ENCODE measurements at places on chromosomes 4 and X. TPM values are rescaled to one million over a fixed set of nuclear protein-coding genes. Genes with fewer than 3 reads are reported as not detected.

CCDC110 gene
- total RNA-seq, result 2.3 TPM

CTSO gene
- 27.4 TPM for total RNA-seq

DCLK2 gene
- 9.6 TPM for total RNA-seq

CXCL3 gene
- not detected for total RNA-seq

HSFX2 gene
- not detected for total RNA-seq

CLGN gene
- 1.1 TPM for total RNA-seq

HPGD gene
- total RNA-seq, result 527 TPM

TMPRSS11A gene
- not detected for total RNA-seq

DOK7 gene
- 4.5 TPM for total RNA-seq

IL13RA2 gene
- 0.83 TPM for total RNA-seq

DMRTC1B gene
- total RNA-seq, result 1.1 TPM

VCX2 gene
- not detected for total RNA-seq

MAP9 gene
- total RNA-seq, result 12.3 TPM

KCNIP4 gene
- 1.7 TPM for total RNA-seq

DNA sequence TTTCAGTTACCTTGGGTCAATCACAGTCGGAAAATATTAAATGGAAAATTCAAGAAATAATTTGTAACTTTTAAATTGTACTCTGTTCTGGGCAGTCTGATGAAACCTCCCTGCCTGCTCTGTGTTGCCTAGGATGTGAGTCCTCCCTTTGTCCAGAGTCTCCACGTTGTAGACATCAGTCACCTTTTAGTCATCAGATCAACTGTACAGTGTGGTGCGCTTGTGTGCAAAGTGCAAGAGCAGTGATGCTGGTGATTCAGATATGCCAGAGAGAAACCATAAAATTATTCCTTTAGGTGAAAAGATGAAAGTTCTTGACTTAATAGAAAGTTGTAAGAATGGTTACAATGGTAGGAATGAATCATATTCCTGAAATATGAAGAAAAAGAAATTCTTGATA, 1.4 kb downstream of the SPATA4 start:
- no peak for DNase-seq

DNA sequence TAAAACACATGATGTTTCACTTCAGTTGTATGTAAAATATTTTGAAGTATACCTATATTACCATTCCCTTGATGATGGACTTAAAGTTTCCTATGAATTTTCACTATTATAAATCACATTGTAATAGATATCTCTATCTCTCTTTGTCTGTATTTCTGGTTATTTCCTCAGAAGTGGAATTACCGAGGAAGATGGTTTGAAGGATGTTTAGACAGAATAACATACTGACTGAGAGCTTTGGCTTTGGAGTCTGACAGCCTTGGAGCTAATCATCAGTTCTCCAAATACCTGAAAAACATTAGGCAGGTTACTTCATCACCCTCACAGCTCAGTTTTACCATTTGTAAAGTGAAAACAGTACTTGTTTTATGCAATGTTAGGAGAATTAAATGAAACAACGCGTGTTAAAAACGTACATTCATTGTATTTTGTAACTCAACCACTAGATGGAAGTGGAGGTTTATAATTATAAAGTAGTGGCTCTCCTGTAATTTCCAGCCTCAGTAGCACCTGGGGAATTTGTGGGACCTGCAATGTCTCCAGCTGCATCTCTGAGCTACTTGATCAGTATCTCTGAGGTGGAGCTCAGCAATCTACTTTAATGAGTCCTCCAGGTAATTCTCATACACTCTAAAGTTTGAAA, 14.3 kb downstream of the JCHAIN start:
- no peak for DNase-seq

DNA sequence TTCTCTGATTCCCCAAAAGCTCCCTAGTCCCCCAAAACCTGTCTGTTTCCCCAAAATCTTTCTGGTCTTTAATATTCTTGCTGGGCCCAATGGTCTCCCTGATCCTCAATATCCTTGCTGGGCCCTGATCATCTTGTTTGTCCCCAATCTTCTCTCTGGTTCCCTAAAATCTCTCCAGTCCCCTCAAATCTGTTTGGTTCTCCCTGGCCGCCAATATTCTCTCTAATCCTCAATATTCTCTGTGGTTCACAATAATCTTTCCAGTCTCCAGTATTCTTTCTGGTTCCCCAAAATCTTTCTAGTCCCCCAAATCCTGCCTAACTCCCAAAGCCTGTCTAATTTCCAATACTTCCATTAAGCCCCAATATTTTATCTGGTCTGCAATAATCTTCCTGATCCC, 18.5 kb downstream of the P2RY8 start:
- no peak for DNase-seq

DNA sequence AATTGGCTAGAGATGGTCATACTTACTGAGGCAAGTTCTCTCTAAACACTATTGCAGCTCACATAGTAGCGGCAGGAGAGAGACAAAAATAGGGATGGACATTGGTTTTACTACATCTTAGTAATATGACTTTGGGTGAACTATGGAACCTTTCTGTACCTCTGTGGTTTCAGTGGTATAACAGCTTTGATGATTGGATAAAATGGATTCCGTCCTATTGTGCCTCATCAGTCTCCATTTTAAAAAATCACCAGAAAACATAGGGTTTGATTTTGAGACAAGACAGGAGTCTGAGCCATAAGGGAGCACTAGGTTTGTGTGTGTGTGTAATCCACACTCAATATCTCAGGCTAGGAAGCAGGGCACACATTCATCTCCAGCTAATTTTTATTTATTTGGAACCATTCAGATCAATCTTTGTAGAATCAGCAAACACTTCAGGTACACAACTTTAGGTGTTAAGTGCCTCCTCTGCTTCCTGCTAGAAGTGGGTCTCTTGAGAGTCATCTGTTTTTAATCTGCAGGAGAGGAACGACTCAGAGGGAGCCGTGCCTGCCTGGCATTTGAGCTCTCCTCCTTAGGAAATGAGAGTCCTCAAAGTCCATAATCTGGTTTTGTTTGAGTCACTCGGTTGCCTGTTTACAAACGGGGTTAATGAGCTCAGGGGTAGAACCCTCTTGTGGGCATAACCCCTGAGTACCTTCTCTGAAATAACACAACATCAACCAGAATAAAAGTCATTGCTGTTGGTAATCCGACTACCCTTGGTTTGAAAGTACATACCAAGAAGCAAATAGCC, 238.5 kb upstream of the BOD1L1 start:
- DNase-seq, result no peak

DNA sequence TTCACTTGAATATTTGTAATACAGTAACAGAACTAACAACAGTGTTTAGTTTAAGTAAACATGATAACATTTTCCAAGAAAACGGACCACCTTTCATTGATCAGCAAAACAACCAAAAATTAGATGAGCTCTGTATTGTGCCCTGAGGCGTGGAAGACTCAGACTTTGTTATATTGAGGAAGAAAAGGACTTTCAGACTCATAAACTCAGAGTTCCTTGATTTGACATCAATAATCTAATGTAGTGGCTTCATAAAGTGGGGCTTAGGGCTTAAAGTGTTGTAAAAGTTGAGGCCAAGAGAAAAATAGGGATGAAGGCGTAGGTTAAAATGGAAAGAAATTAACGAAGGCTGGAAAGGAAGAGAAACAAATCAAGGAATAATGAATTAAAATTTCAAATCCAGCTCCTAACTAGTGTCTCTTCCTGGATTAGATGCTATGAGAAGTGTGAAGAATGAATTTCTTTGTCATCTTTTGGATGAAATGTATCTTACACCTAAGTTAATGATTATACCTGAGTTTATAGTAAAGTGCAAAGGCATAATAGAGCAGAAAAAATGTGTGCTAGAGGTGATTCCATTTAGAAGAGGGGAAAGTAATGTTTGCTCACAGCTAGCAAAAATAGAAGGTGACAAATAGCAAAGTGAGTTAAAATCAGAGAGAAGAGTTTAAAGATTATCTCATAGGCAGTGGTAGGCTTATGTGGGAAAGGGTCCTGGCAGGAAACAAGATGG, 19.8 kb upstream of the GLRA2 start:
- DNase-seq, result no peak

DNA sequence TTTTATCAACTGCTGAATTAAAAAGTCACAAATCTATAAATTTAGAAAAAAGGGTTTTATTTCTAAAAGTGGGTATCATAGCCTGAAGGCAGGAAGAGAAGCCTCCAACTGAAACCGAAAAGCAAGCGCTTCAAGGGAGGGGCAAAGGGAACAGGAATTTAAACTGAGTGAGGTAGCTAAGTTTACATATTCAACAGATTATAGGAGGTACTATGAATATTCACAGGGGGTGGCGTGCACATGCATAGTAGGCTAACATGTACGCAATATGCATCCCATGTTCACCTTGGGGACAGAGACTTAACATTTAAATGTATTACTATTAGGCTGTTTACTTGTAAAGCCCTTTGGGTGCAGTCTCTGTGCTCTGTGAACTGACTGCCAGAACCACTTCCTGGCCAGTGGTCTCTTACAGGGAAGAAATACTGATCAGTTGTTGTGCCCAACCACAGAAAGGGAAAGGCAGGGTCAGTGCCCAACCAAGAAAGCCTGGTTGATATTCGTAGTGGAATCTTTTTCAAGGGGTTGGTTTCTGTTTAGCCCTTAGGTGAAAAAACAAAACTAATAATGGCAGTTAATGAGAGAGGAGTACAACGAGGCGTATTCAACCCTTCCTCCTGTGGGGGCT, 168.7 kb upstream of the GALNTL6 start:
- DNase-seq, result no peak

GRCh38 chrX:112913807-112914206, 73.2 kb upstream of the AMOT start:
- DNase-seq, result no peak

- DNase-seq, result no peak
Observed at GRCh38 chr4:72665171-72665968, 96.3 kb upstream of the ADAMTS3 start.

- no peak for DNase-seq
Observed at GRCh38 chrX:45472968-45473367, 272.3 kb upstream of the DIPK2B start.

GRCh38 chrX:2343413-2343812, 157.4 kb downstream of the DHRSX start:
- DNase-seq, result no peak

DNA sequence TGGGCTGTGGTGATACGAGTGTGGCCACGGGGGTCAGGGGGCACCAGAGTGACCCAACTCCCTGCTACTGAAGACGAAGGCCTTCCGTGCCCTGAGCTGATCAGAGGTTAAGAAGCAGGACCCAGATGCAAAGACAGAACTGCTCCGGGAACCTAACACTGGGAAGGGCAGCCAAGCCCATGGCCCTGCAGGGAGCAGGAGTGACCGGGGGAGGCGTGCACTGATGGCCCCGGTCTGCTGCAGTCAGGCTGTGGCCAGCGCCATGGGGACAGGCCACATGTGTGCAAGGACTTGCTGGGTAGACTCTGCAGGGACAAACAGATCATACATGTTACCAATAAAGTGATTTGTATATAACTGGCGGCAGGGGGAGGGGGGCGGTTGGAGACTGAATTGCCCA, 74.6 kb downstream of the ACOX3 start:
- DNase-seq, result no peak

GRCh38 chr4:80074069-80074468, 1.0 kb upstream of the ANTXR2 start:
- no peak for DNase-seq

DNA sequence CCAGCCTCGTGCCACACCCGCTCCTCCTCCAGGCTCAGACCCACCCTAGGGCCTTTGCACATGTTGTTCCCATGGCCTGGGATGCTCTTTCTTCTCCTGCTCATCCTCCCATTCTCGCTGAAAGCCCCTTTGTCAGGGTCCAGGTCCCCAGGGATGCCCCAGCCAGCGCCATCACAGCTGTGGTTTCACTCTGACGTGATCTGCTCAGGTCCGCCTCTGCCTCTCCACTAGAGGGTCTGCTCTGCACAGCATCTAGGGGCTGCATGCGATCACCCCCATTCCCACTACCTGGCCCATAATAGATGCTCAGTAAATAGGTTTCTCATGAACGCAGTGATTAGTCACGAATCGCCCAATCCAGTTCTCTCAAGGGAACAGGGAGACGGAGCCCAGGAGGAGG, 222.5 kb downstream of the AFAP1 start:
- DNase-seq, result no peak

- peak; percentile 57 for DNase-seq
Observed at GRCh38 chrX:102155806-102156179, at the start of gene BEX5. BEX5 (minus strand) TSS chrX:102155977; CDS start chrX:102154265, 1,712 bp downstream.

DNA sequence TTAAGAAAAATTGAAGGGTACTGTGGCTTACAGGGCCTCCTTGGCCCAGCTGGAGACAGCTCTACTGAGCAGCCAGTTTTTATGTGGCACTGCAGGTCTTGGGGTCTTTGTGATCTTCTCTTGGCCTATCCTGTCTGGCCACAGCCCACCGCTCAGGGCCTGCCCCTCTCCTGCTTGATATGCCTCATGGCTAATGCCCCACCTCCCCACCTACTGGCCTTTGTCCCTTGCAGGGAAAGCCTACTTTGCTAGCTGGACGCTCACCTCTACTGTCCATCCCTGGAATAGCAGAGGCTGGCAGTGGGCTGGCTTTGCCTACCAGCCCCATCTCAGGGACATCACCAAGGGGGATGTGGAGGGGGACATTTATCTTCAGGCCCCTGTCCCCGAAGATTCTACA, 134.1 kb downstream of the PJA1 start:
- no peak for DNase-seq

- no peak for DNase-seq
Observed at GRCh38 chrX:111914398-111915090, 38.6 kb downstream of the TRPC5OS start.

GRCh38 chr4:122150931-122151330, 1.2 kb upstream of the BLTP1 start:
- no peak for DNase-seq

DNA sequence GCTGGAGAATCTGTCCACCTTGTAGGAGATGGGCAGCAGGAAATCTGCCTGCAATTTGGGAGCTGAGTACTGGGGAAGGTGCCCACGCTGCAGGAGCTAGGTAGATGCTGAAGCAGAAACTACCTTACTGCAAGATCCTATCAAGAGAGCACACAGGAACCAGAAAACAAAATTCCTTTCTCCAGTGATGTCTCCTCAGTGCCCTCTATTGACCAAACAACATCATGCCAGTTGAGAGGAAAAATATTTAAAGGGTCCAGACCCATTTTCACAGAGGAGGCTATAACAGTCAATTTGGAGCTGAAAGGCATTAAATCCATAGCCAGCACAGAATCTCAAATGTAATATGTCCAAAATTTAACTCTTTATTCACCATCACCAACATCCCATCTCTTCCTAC, 406.8 kb downstream of the SLITRK2 start:
- no peak for DNase-seq

- no peak for DNase-seq
Observed at GRCh38 chr4:25321703-25322102, 9.1 kb downstream of the ZCCHC4 start.

- DNase-seq, result peak; percentile 92
Observed at GRCh38 chr4:44726038-44726871, at the start of gene GNPDA2. GNPDA2 (minus strand) TSS chr4:44726556; CDS start chr4:44722207, 4,349 bp downstream.

- no peak for DNase-seq
Observed at GRCh38 chrX:64427787-64428186, 32.5 kb upstream of the MTMR8 start.

- peak; percentile 53 for DNase-seq
Observed at GRCh38 chr4:183721207-183722081, 62.4 kb downstream of the TRAPPC11 start.

DNA sequence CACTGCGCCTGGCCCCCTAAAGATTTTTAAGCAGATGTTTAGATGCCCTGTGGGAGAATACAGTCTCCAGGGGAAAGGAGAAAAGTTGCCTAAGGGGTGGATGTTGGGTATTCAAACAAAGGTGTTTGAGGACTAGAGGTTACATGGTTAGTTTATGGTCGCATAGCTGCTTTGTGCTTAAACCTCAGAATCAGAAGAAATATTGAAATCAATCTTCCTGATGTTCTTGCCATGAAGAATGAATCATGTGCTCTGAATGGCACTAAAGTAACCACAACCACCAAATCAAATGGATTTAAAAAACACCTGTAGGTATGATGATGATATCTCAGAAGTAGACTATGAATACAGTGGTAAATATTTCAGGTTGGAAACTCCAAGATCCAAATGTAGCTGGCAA, 42.7 kb upstream of the TEX13A start:
- no peak for DNase-seq
